ENCODE measurements at places on chromosomes 3 and 15. TPM values are rescaled to one million over a fixed set of nuclear protein-coding genes. Genes with fewer than 3 reads are reported as not detected.

- DNase-seq = no peak
Measured at GRCh38 chr3:133428552-133428951, 28.7 kb downstream of the BFSP2 start.

DNA sequence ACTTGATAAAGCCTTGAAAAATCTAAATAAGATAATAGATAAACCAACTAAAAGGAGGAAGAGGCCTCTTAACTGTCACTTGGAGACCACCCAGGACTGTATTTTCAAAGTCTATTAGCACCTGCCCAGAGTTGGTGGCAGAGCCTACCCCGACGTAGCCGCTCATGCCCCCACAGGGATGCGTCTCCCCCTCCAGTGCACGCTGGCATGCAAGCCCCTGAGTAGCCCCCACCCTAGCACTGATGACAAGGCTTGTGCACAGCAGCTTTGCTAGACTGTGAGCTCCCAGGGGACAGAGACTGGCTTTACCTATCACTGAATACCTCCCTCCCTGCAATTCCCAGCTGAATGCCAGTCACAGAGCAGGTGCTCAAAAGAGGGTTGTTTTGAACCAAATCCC lies 54.1 kb upstream of the HES1 start:
- DNase-seq = no peak

- DNase-seq = no peak
Measured at GRCh38 chr3:172536993-172537419, 13.8 kb upstream of the TNFSF10 start.

DNA sequence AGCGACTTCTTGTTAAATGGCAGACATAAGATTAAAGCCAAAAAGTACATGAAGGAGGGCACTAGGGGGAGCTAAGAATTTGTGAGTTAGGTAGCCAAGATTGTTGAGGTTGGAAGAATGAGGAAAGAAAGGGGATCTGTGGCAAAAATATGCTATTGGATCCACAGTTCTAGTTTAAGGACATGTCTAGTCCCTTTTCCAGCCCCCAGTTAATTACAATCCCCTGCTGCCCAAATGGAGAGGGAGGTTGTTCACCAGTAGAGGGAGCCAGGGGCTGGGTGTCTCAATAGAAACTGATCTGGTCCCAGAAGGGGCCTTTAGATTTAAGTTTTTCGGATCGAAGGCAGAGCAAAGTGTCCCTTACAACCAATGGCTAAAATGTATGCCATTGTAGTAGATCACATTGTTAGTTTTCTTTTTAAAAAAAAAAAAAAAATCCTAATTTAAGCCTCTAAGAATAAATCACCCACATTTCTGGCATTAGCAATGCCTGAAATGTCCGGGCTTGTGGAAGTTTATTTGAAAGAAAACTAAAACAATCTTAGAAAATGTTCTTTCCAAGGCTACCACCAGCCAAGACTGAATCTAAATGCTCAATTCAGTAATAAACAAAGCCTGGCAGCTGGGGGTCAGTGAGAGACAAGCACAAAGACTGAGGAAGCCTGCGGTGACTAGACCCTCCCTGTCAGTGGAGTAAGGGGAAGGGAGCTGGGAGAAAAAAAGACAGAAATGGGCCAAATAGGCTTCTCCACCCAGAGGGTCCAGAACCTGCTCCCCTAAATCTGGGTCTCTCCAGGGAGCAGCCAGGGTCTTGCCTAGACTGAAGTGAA lies 7.1 kb downstream of the COL8A1 start:
- DNase-seq = no peak

GRCh38 chr3:176375519-176375918 lies 821.8 kb downstream of the TBL1XR1 start:
- DNase-seq = no peak

DNA sequence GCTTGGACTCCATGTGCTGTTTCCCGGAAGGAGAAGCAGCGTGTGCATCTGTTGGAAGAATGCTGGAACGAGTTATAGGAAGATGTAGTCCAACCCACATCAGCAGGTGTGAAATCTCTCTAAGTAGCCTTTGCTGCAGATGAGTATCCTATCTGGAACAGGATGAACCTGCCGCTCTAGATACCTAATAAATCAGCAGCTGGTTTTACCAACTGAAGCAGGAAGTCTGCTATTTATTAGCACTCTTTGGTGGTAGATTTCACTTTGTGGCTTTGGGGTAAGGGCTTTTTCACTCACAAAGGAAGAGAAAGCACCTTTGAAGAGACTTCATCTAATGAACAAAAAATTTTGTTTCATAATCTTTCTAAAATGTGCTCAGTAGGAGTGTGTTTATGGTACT lies 66.4 kb downstream of the DCUN1D1 start:
- DNase-seq = no peak

DNA sequence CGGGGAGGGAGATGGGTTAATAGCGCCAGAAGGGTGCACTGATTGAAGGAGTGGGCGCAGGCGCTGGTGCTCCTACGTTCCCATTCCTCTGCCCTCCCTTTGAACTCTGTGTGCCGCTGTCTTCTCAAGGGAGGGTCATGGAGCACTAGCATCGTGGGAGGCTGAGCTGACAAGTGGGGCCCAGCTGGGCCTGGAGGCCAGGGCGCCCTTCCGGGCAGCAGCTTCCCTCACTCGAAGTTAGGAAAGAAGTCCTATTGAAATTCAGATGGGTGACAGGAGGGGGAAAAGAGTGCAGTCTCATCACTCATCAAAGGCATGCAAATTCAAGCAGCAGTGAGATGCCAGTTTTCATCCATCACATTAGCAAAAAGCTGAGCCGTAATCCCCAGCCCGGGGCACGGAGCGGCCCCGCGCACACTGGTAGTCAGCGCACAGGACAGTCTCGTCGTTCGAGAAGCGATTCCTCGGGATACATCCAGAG lies 128.2 kb downstream of the LRRK1 start:
- DNase-seq = peak; percentile 9

GRCh38 chr15:64430000-64430735 lies 30.2 kb upstream of the ZNF609 start:
- no peak for DNase-seq

GRCh38 chr15:40029979-40030893 lies 8.7 kb downstream of the SRP14 start:
- no peak for DNase-seq

DNA sequence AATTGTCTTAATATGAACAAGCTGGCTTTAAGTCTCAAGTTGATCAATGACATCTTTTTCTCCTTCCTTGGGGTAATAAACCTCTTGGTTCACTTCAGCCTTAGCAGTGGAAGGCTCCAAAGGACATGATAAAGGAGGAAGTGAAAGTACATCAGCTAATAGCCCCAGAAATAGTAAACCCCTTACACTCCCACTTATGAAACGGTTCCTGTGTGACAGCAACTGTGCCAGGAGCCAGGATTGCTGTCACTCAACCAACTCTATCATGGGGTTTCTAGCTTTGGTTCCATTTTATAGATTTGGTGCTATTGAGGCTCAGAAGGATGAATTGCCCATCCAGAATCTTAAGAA lies 216.7 kb downstream of the ABHD5 start:
- no peak for DNase-seq

GRCh38 chr3:38731522-38731921 lies 82.0 kb upstream of the SCN5A start:
- no peak for DNase-seq

- no peak for DNase-seq
Measured at GRCh38 chr3:11508346-11509172, 135.2 kb downstream of the VGLL4 start.

DNA sequence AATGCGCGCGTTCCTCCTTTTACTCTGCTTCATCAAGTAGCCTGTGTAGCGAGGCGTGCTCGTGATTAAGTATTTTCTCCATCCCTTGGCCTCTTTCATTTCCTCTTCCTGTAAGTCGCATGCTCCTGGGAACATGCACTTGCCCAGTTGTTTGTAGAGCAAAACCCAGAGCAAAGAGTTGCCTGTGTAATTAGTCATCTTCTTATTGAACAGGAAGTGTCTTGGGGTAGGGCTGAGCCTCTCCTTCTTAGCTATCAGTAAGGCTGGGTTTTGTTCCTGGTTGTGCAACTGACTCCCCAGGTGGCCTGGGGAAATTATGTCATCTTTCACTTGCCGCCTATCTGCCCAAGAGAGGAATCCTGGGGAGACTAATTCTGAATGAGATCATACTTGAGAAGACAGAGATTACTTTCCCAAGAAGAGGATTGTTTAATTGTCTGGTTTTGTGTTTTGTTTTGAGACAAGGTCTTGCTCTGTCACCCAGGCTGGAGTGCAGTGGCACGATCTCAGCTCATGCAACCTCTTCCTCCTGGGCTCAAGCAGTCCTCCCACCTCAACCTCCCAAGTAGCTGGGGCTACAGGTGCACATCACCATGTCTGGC lies 14.9 kb downstream of the LIPH start:
- peak; percentile 41 for DNase-seq

The FANCD2OS gene
- not detected for total RNA-seq

The HYAL1 gene
- 52.2 TPM for total RNA-seq

The ACP3 gene
- 1.3 TPM for total RNA-seq

The PLSCR4 gene
- 12.1 TPM for total RNA-seq

The EPHA6 gene
- 0.19 TPM for total RNA-seq

The AP3B2 gene
- 0.80 TPM for total RNA-seq

The SLC28A1 gene
- 0.91 TPM for total RNA-seq

All from left ventricle myocardium inferior (tissue), 1 donor.